ENCODE measurements at places on chromosomes 12 and 14.

DNA sequence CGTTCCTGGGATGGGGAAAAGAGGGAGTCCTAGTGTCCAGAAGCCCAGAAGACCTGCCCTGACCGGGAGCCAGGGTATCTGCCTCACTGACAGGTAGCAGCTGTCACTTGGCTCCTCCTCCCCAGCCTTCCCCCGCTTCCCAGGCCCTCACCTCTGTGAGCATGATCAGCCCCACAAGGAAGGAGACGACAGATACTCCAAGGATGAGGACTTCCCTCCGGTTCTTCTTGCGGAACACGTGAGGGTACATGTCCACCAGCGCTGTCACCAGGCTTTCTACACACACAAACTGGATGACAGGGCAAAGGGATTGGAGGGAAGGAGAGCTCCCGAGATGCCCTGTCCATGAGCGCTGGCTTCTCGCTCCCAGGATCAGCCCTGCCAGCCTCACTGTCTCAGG lies 9.9 kb upstream of the SLC6A12 start:
- no peak for DNase-seq

GRCh38 chr12:14373217-14373616 lies 7.7 kb downstream of the ATF7IP start:
- no peak for DNase-seq

GRCh38 chr12:92604786-92605185 lies 98.0 kb upstream of the PLEKHG7 start:
- DNase-seq: no peak

GRCh38 chr14:59707778-59708561 lies 131.4 kb upstream of the CCDC175 start:
- no peak for DNase-seq

DNA sequence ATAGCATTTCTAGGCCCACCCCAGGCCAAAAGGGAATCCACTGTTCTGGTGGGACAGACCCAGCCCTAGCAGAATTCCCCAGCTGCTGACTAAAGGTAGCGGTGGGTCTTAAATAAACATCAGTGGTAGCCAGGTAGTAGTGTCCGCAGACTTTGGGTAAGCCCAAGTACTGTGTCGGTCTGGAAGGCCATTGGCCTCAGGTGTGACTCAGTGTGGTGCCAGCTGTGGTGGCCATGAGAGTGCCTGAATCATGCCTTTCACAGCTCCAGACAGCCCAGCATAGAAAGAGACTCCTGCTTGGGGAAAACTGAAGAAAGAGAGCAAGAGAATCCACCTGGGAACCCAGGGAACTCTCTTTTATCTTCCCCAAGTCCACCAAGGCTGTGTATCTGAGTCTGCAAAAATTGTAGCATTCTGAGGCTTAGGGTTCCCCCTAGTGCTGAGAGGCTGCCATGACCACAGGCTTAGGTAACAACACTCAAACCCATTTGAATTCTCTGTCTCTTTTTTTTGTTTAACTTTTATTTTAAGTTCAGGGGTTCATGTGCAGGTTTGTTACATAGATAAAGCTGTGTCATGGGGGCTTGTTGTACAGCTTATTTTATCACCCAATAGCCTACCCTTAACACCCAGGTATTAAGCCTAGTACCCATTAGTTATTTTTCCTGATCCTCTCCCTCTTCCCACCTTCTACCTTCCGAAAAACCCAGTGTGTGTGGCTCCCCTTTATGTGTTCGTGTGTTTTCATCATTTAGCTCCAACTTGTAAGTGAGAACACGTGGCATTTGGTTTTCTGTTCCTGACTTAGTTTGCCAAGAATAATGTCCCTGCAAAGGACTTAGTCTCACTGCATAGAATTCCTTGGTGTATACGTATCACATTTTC lies 16.7 kb upstream of the CD163L1 start:
- peak; percentile 46 for DNase-seq

DNA sequence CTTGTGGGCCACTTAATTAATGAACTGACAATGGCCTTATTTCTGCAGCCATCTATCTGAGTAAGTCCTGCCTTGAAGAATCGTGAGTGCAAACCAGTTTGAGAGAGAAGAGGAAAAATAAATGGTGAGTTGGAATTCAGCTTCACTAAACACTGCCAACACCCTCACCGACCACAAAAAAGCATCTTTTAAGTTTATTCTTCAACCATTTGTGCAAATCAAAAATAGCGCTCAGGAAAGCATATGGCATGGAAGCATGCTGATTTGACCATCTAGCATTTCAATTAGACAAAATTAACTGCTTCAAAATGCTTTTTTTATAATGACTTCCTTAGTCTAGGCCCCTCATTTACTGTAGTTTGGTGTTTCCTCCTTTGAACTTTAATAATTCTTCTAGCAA lies 294.0 kb downstream of the PPFIA2 start:
- DNase-seq: no peak

DNA sequence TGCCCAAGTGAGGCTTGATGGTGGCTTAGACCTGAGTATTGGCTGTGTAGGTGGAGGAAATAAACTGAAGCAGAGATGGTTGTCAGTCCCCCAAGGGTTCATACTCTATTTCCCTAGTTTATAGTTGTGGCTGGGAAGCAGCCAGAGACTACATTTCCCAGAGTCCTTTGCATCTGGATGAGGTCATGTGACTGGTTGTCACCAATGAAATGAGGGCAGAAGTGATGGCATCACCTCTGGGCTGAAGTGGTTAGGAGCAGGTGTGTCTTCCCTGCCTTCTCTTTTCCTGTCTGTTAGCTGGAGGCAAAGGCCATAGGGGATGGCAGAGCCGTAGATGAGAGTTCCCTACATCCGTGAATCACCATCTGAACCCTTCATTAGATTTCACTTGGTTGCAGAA lies 16.3 kb upstream of the NOS1 start:
- no peak for DNase-seq

Data from head of caudate nucleus (tissue), 42 donors.